Esophagus muscularis mucosa (tissue), 4 donors: ENCODE measurements at places on chromosomes 7 and 10. TPM values are rescaled to one million over a fixed set of nuclear protein-coding genes. Genes with fewer than 3 reads are reported as not detected.

- H3K4me1 ChIP-seq = no peaks in the 10 kb centered on the region
- H3K4me3 ChIP-seq = no peak overlapping the region
- H3K36me3 ChIP-seq = peaks cover 27% of the 10 kb centered on the region
- DNase-seq = no peak
- H3K27ac ChIP-seq = no peak overlapping the region
Observed at GRCh38 chr7:104137971-104138370, 69.8 kb downstream of the ORC5 start.

The GARIN1A gene
- under 0.01 TPM for total RNA-seq

GRCh38 chr10:56928714-56929113 is 567.7 kb upstream of the ZWINT start:
- H3K27me3 ChIP-seq = no peaks in the 10 kb centered on the region
- no peak overlapping the region for H3K27ac ChIP-seq
- DNase-seq = no peak
- H3K4me3 ChIP-seq = no peak overlapping the region
- H3K4me1 ChIP-seq = no peaks in the 10 kb centered on the region

DNA sequence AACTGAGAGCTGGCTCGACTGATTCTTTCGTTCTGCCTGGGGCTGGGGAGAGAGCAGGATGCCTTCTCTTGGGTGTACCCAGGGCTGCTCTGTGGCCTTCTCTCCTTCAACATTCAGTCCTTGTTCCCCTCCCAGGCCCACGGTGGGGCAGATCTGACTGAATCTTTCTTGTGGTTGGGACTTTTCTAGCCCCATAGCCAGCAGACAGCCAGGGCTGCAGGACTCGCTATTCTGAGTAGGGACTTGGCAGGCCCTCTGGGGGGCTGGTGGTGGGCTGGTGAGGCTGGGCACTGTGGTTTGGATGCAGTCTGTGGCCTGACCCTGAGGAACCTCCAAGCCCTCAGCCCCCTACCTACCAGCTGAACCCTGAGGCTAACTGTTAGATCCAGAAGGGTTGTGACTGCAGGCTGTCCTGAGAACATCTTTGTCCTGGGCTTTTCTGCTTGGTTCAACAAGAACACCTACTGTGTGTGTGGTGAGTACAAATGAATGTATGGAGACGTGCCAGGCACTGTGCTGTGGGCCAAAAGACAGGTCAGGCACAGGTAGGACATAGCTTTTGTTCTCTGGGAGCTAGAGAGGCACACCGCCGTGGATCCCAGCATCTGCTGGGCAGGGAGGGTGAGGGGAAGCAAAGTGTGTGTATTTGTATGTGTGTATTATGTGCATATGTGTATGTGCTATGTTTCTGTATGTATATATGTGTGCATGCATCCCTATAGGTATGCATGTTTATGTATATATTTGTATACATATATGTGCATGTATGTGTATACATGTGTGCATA is 2.1 kb upstream of the PALD1 start:
- no peaks in the 10 kb centered on the region for H3K36me3 ChIP-seq
- no peak for DNase-seq
- no peaks in the 10 kb centered on the region for H3K27me3 ChIP-seq

- H3K27ac ChIP-seq = no peak overlapping the region
- no peaks in the 10 kb centered on the region for H3K36me3 ChIP-seq
- H3K4me3 ChIP-seq = no peak overlapping the region
- H3K27me3 ChIP-seq = no peaks in the 10 kb centered on the region
- DNase-seq = no peak
Observed at GRCh38 chr10:72291019-72291532, 17.4 kb downstream of the DDIT4 start.

DNA sequence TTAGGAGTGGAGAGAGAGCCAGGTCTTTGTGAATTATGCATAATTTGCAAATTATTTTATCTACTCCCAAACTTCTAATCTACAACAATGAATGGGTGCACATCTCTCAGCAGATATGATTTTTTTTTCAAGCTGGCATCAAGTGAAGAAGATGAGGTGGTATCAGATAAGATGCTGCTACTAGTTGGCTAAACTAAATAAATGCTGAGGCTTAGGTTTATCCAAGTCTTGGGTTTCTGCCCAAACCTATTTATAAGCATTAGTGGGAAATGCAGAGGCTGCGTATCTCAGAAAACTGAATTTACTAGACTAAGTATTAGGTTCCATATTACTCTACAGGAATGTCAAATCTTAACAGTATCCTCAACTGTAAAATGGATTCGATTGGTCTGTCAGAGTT is 703.0 kb upstream of the CELF2 start:
- no peak overlapping the region for H3K4me3 ChIP-seq
- no peak for DNase-seq
- H3K4me1 ChIP-seq = no peaks in the 10 kb centered on the region
- no peaks in the 10 kb centered on the region for H3K27me3 ChIP-seq
- H3K36me3 ChIP-seq = no peaks in the 10 kb centered on the region

DNA sequence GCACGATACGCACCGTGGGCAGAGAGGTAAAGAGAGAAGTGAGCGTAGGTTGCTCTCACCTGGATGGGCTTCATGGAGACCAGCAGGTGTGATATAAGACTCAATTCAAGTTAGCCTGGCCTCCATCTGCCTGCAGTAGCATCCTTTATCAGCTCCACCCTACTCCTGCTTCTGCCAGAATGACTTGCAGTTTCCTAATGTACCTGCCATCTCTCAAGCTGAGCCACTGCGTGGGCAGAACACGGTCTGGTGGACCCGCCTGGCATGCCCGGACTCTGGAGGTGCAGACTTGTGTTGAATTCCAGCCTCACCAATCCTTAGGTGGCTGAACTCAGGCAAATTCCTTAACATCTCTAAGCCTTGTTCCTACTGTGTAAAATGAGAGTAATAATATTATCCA is 64.3 kb downstream of the STEAP1B start:
- H3K4me1 ChIP-seq = no peaks in the 10 kb centered on the region
- H3K36me3 ChIP-seq = no peaks in the 10 kb centered on the region
- no peaks in the 10 kb centered on the region for H3K27me3 ChIP-seq
- DNase-seq = peak; percentile 88
- H3K4me3 ChIP-seq = no peak overlapping the region
- no peak overlapping the region for H3K27ac ChIP-seq

The TMEM176A gene
- total RNA-seq = 34.1 TPM

The THNSL1 gene
- 0.66 TPM for total RNA-seq
